Naive thymus-derived CD8-positive, alpha-beta T cell (primary cell): ENCODE measurements at places on chromosomes 2 and 18.

- H3K4me3 ChIP-seq: no peak overlapping the region
- H3K27me3 ChIP-seq: peaks cover 8% of the 10 kb centered on the region
- DNase-seq: no peak
- no peak overlapping the region for H3K27ac ChIP-seq
These were observed 4.0 kb upstream of the HNMT start for GRCh38 chr2:137960223-137960622.

DNA sequence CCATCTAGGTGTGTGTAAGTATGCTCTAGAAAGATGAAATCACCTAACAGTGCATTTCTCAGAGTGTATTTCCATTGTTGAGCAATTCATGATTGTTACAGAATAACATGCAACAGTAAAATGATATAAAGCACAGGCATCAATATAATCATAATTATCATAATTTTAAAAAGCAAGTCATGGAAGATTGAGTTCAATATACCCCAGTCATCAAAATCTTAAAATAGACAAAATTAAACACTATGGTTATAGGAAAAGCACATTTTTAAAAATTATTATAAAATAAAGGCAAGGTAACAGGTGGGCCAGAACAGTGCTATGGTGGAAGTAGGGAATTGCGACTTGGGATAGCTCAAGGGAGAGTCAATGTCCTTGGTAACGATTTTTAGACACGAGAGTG, 555.4 kb upstream of the VRK2 start:
- H3K36me3 ChIP-seq: no peaks in the 10 kb centered on the region
- DNase-seq: no peak
- H3K4me1 ChIP-seq: no peaks in the 10 kb centered on the region
- no peak overlapping the region for H3K4me3 ChIP-seq

DNA sequence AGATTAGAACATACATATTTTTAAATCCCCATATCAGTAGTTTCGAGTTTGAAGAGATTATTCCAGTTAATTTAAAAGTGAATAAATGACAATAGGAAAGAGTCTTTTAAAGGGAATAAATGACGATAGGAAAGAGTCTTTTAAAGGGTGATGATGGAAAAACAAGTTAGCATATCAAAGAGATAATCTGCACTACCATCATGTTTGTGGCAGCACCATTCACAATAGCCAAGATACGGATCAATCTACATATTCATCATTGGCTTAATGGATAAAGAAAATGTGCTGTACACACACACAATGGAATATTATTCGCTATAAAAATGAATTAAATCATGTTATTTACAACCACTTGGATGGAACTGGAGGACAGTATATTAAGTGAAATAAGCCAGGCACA, 15.0 kb downstream of the ATG16L1 start:
- no peak for DNase-seq
- H3K36me3 ChIP-seq: peaks cover 69% of the 10 kb centered on the region
- H3K4me1 ChIP-seq: peaks cover 78% of the 10 kb centered on the region
- peak overlapping the region; percentile 97 for H3K27ac ChIP-seq
- H3K27me3 ChIP-seq: no peaks in the 10 kb centered on the region

- no peak overlapping the region for H3K4me3 ChIP-seq
- H3K27ac ChIP-seq: no peak overlapping the region
- DNase-seq: no peak
These were observed 7.0 kb upstream of the STK39 start for GRCh38 chr2:168254158-168254935.

GRCh38 chr18:79385708-79386341, 9.9 kb upstream of the NFATC1 start:
- peaks cover 21% of the 10 kb centered on the region for H3K4me1 ChIP-seq
- H3K27me3 ChIP-seq: no peaks in the 10 kb centered on the region
- H3K36me3 ChIP-seq: no peaks in the 10 kb centered on the region

DNA sequence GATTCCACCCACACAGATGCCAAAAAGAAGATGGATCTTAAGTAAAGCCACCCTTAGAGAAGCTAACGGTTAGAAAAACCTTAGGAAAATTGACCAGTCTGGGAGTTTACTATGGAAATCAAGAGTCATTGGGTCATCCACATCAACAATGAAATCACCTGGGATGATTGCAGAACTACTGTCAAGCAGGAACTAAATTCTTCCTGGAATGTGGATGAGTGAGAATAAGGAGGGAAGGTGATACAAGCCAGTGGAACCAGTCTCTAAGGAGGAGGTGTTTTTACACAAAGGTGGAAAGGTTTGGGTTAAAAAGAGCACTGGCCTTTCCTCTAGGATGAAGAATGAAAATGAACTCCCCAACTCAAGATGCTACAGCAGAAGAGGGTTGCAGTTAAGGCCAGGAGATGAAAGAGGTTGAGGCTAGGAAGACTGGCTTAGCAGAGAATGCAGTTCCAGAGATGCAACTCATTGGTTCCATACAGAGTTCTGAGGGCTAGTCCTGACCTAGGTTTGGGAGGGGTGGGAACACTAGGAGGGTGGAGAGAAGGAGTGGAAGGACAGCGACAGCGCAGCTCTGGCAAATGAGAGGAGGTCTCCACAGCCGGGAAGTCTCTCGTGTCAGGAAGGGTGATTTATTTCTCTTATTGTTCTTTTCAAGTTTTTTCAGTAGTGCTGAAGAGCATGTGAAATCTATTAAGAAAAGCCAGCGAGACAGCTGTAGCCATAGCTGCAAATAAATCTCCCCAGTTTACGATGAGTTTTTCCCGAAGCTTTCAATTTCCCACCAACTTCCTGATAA, 27.7 kb upstream of the KDM3A start:
- H3K4me1 ChIP-seq: peaks cover 21% of the 10 kb centered on the region
- H3K27ac ChIP-seq: no peak overlapping the region
- H3K36me3 ChIP-seq: peaks cover 15% of the 10 kb centered on the region
- DNase-seq: no peak
- peaks cover 40% of the 10 kb centered on the region for H3K27me3 ChIP-seq
- H3K4me3 ChIP-seq: no peak overlapping the region

- no peak overlapping the region for H3K4me3 ChIP-seq
- H3K27ac ChIP-seq: no peak overlapping the region
- H3K4me1 ChIP-seq: peaks cover 16% of the 10 kb centered on the region
These were observed 62.8 kb downstream of the NABP1 start for GRCh38 chr2:191740759-191741158.

- peaks cover under 1% of the 10 kb centered on the region for H3K27me3 ChIP-seq
- H3K4me3 ChIP-seq: no peak overlapping the region
- DNase-seq: no peak
- no peaks in the 10 kb centered on the region for H3K4me1 ChIP-seq
These were observed 1045.3 kb downstream of the TSN start for GRCh38 chr2:122800781-122801180.

- peaks cover 3% of the 10 kb centered on the region for H3K4me1 ChIP-seq
- H3K27me3 ChIP-seq: no peaks in the 10 kb centered on the region
- no peak for DNase-seq
- peaks cover 3% of the 10 kb centered on the region for H3K36me3 ChIP-seq
These were observed 78.8 kb downstream of the INSIG2 start for GRCh38 chr2:118167026-118167425.

DNA sequence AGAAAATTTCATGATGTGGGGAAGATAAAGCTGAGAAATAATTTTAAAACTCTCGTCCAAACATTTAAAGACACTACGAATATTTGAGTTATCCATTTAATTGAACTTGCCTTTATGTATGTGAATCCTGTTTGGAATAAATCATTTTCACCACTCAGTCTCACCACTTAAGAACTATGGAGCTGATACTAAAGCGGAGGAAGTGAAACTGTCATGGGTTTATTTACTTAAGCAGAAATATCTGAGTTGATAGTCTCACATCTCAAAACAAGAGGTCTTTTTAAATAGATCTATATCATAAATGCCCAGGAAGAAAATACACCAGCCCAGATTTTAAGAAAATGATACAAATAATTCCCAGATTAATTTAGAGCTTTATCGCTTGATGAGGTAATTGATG, 532.4 kb downstream of the ZNF804A start:
- H3K36me3 ChIP-seq: no peaks in the 10 kb centered on the region
- H3K27me3 ChIP-seq: no peaks in the 10 kb centered on the region
- no peak overlapping the region for H3K27ac ChIP-seq
- no peaks in the 10 kb centered on the region for H3K4me1 ChIP-seq

- no peak overlapping the region for H3K4me3 ChIP-seq
- H3K27ac ChIP-seq: no peak overlapping the region
- peaks cover 10% of the 10 kb centered on the region for H3K4me1 ChIP-seq
- H3K36me3 ChIP-seq: peaks cover 8% of the 10 kb centered on the region
These were observed 64.9 kb upstream of the KIF5C start for GRCh38 chr2:148810081-148810480.
